ENCODE measurements at places on chromosomes 4 and X.

GRCh38 chr4:96102541-96103026 lies 262.7 kb downstream of the PDHA2 start:
- DNase-seq: peak; percentile 36

DNA sequence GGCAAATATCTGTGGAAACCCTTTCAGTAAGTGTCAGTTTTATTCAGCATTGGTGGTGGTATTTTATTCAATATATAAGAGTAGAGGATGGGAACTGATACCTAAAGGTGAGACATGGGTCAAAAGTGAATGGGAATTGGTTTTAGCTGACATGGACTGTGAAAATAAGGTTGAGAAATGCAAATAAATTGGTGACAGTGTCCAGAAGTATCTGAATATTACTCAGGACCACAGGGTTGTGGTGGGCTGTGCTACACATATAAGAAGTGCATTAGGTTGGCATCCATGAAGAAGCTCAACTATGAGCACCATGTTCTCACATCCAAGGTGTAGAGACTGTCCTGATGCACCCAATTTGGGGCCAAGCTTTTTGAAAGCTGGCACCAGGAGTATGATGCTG lies 45.0 kb downstream of the ETDC start:
- no peak for DNase-seq

DNA sequence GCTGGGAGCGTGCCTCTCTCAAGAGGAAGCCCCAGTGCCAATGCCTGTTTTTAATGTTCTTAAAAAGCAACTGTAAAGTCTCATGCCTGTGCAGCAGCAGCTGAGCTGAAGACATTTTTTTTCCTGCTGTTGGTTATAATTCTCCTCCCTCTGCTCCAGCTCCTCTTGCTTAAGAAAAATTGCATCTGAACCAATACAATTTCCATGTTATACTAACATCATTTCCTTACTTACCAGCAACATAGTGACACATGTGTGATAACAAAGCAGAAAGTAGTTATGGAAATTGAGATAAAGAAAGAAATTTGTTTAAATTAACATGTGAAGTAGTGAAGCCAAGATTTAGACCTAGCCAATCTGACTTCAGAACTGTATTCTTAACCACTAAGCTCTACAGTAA lies 101.4 kb downstream of the TBC1D19 start:
- no peak for DNase-seq

DNA sequence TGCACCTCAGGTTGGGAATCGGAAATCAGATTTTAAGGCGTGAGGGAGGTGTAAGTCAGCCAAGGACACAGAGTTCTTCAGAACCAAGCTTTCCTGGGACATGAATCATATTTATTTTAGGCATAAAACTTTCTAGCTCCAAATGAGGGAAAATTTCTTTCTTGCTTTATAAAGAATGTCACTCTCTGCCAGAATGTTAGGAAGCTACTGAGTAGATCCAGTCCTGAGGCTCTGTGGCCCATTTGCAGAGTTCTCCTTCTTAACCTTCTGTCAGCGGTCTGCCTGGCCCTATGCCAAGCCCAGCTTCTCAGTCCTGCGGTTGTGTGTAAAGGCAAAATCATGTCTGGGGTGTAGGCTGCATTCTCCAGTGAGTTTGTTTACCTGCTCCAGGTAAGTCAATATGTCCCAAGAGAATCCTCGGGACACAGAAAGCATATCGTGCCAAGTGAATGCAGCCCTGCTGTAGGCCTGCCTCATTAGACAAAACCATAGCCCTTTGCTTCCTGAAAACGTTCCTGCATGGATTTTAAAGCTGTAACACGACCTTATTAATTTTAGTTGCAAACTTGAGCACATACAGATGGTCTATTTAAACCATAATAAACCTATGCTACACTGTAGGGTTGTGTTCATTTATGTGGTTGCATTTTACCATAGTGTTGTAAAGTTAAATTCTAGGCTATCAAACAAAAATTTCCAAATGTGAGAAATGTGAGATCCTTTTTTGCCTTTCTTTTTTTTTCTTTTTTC lies 29.2 kb upstream of the CCNI start:
- no peak for DNase-seq

DNA sequence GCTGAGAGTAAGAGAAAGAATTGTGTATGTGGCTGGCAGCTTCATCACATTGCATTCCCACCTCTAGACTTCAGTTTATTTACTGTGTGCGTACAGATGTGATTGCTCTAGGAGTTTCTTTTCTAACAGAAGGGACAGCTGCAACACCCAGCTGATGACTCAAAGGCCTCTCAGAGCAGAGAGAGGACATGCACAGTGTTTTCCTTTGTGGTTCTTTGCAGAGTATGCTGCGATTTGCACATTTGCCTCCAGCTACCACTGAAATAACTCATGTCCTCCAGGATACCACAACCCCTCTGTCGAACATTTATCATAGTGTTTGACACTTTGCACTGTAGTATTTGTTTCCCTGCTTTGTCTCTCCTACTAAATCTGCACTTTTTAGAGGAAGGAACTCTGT lies 294.1 kb downstream of the STIM2 start:
- DNase-seq: peak; percentile 59

DNA sequence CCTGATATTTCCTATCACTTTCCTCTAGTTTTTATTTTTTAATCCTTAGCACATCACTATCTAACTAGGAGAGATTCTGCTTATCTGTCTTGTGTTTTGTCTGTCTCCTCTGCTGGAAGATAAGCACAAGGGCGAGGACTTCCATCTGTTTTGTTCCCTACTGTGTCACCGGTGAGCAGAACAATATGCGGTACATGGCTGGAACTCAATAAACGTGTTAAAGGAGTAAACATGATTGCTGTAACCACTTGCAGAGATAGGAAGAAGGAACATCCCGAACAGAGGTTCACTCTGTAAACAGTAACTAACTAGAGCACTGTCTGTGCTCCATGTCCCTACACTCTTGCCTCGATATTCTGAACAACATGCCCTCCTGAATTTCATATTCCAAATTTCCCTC lies 5.2 kb downstream of the HS3ST1 start:
- DNase-seq: no peak

DNA sequence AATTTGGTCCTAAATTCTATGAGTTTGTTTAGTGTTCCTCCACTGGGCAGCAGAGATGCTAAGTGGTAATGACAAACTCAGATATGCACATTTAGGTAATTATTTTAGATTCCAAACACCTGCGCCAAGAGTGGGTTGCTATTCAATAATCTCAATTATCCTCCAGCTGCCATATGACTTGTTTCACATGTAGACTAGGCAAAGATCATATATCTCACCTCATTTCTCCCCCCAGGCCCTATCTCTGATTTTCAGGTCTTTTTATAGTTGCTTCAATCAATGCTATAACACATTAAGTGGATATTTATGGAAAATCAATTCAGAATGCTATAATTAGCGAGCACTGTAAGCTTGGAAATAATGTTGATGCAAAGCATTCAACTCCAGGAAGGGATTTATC lies 217.6 kb downstream of the KCTD8 start:
- DNase-seq: no peak

- no peak for DNase-seq
These were observed 62.9 kb downstream of the MID1IP1 start for GRCh38 chrX:38864165-38864564.

DNA sequence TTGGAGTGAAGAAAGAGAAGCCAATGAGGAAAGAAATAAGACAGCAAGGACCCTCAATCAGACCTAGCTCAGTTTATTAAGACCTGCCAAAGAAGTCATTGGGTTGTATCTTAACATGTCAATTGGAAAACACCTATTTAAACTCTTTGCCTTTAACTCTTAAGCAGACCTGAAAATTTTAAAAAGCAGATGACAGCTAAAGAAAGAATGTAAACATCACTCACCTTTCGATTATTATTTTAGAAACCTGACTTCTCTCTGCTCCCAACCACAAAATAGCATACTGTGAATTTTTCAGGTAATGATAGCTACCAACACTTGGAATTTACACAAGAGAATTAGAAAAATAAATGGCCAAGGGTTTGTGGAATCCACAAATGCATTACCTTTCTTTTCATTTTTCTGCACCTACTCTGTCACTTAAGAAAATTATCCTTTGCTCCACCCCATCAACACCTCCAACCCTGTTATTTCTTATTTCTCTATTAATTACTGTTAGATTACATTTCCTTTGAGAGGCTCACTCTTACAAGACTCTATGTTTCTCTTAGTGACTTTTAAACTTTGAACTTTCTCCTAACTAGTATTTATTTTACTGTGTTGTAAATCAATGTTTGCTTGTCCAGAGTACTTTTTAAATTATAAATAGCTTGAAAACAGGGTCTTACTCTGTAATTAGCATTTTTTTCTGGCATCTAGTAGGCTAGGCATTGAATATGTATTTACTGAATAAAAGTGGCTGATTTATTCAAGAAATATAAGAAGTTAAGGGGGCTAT lies 765 bp upstream of the SULT1E1 start:
- no peak for DNase-seq

- no peak for DNase-seq
These were observed 2.0 kb upstream of the PGRMC2 start for GRCh38 chr4:128289523-128290158.

- no peak for DNase-seq
These were observed 29.4 kb downstream of the SEC31A start for GRCh38 chr4:82861529-82861928.

DNA sequence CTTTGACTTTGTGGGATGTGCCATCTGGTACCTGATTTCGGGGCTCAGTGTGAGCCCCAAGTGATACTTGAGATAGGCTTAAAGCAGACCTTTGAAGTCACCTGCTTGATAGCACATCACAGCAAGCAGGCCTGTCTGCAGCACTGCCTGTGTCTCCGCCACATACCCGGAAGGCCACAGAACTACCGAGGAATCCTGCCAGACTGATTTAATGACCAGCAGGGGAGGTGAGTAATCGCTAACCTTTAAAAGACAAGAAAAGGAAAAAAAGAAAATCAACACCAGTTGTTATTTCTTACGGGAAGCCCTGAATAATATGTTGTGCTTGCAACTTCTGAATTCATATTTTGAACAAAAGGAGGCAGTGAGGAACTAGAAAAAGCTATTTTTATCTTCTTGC lies 6.8 kb downstream of the PTCHD1 start:
- peak; percentile 50 for DNase-seq

DNA sequence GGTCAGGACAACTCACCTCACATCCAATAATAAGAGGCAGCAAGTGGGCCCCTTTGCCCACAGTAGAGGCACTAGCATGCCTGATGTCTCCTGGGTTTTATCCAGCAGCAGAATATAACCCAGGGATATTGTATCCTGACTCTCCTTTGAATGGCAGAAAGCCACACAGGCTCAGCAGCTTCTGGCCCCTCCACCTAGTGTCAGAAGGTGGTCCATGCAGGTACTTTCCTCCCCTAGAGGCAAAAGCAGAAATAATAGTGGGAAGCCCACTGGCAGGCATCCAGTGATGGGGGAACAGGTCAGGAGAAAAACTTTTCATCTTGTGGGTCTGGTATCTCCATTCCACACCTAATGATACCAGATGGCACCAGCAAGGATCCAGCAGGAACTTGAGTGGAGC lies 75.5 kb upstream of the IRS4 start:
- DNase-seq: no peak

DNA sequence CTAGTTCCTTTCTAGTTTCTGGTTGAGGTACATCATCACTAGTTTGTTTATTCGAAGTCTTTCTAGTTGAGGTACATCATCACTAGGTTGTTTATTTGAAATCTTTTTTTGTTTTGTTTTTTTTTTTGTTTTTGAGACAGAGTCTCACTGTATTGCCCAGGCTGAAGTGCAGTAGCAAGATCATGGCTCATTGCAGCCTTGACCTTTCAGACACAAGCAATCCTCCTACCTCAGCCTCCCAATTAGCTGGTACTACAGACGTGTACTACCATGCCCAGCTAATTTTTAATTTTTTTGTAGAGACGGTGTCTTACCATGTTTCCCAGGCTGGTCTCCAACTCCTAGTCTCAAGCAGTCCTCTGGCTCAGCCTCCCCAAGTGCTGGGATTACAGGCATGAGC lies 54.9 kb downstream of the CEP135 start:
- no peak for DNase-seq

- peak; percentile 94 for DNase-seq
These were observed 6.5 kb downstream of the CRLF2 start for GRCh38 chrX:1205681-1206611.

GRCh38 chr4:82489987-82490386 lies 59.6 kb downstream of the ENOPH1 start:
- no peak for DNase-seq

GRCh38 chrX:456551-457291 lies 70.0 kb upstream of the PPP2R3B start:
- no peak for DNase-seq

DNA sequence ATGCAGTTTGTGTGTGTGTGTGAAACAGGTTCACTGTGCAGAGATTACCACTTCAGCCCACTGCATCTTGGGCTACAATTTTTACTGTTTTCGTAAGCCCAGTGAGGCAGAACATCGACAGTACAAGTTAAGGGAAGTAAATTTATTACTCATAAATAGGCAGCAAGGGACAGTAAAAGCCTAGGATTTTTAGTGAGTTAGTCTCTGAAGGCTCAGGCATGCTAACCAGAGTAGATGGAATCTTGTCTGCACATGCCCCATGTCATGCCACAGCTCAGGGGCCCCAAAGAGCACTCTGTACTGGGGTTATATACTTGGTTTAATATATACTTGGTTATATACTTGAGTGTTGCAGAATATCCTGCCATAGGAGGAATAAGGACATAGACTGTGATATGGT lies 825.7 kb downstream of the TECRL start:
- no peak for DNase-seq

DNA sequence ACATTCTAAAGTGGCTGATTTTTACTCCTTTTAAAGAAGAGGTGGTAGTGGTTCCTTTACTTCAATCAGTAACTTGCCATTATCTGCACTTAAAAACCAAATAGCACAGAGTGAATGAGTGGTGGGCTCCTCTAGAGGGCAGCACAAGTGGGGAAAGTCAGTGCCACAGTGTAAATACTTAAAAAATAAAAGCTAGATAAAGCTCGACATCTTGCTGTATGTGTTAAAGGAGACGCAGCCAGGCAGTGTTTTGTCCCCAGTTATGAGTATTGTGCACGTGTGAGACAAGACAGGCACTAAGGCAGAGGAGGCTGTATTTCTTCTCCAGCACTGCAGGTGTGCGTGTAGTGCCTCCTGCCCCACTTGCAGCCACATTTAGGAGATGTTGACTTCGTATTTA lies 24.6 kb downstream of the NAP1L5 start:
- DNase-seq: peak; percentile 28

- peak; percentile 26 for DNase-seq
These were observed 2.9 kb downstream of the KLHL15 start for GRCh38 chrX:24023972-24024669.

GRCh38 chrX:7198499-7198898 lies 50.5 kb upstream of the PUDP start:
- DNase-seq: no peak

GRCh38 chr4:954211-955020 lies 19.0 kb downstream of the DGKQ start:
- no peak for DNase-seq

DNA sequence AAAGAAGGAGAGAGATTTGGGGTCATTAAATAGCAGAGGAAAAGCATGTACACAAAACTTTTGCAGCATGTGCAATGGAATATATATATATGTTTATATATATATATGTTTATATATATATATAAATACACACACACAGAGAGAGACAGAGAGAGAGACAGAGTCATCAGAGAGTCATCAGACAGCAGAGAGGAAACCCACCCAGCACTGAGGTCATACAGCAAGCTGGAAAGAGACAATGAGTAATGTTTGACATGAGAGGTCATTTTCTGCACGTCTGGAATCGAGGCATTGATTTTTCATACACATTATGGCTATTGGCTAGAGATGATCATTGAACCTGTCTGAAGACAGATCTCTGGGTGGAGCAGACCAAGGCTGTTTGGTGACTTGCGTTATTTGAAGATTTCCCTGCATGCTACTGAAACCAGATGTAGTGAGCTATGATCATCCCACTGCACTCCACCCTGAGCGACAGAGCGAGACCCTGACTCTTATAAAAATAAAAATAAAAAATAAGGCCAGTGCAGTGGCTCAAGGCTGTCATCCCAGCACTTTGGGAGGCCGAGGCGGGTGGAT lies 48.8 kb upstream of the SHOX start:
- DNase-seq: no peak

All from A172 (cell line).